ENCODE measurements at places on chromosomes 2 and 18.

- peak; percentile 27 for DNase-seq
Observed at GRCh38 chr2:170324640-170325046, 146.7 kb downstream of the MYO3B start.

DNA sequence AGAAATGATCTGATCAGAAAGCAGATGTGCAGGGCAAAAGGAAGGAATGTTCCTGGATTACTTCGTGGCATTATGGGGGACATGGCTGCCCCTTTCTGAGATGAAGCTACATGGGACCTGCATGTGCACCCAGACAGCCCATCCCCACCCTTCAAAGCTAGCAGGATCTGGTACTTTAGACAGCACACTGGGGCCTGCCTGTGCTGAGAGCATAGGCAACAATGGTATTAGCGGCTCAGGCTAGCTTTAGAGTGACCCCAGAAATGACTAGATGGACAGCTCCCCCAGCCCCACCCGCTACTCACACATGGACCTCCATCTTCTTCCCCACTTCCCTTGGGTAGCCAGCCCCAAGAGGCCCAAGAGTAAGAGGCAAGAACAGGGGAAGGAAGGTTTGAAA, 61.5 kb upstream of the NFE2L2 start:
- DNase-seq, result no peak

DNA sequence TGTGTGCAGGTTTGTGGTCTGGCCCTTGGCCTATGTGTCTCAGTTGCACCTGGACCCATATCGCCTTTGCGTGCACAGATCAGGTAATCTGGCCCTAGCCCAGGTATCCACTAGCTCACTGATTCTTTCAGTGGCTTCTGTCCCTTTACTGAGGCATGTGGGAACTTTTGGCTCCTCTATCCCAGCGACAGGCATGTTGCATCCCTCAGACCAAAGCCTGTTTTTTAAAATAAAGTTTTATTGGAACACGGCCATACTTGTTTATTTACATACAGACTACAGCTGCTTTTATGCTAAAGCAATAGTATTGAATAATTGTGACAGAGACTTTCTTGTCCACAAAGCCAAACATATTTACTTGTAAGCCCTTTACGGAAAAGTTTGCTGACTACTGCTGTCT, 39.9 kb upstream of the UPP2 start:
- no peak for DNase-seq

GRCh38 chr2:110716959-110717645, 15.3 kb upstream of the ACOXL start:
- peak; percentile 25 for DNase-seq

DNA sequence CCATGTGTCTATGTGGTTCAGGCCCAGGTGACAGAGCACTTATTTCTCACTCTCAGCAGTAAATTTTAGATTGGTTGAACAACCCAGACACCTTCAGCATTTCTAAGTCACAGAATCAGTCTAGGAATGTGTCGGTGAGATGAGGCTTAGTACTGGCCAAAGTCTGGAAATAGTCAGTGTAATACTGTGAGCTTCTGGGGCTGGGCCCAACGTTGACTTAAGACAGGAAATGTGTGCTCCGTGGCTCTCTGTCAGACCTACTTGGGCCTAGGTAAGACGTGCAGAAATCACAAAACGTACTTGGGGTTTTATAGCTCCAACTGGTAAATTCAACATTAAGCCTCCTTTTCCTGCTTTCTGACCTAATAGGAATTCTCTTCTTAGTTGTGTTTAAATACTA, 160.3 kb upstream of the COL3A1 start:
- DNase-seq, result no peak

- no peak for DNase-seq
Observed at GRCh38 chr2:76391678-76392077, 681.0 kb upstream of the GCFC2 start.

DNA sequence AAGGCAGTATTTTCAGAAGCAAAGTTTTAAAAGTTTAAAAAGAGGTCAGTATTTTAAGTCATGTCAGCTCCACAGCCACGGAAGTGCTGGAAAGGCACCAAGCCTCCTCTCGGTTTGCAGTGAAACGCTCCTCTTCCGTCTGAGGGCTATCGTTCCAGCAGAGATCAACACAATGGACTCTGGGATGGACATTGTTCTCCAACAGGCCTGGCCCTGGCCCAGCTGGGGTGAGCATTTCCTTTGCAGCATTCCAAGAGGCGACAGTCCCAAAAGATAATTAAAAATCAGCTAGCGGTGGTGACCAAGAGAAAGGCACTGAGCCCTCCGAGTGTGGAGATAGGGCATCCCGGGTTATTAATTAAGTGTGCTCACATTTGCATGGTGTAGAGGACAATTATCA, 95.9 kb upstream of the LCLAT1 start:
- no peak for DNase-seq

DNA sequence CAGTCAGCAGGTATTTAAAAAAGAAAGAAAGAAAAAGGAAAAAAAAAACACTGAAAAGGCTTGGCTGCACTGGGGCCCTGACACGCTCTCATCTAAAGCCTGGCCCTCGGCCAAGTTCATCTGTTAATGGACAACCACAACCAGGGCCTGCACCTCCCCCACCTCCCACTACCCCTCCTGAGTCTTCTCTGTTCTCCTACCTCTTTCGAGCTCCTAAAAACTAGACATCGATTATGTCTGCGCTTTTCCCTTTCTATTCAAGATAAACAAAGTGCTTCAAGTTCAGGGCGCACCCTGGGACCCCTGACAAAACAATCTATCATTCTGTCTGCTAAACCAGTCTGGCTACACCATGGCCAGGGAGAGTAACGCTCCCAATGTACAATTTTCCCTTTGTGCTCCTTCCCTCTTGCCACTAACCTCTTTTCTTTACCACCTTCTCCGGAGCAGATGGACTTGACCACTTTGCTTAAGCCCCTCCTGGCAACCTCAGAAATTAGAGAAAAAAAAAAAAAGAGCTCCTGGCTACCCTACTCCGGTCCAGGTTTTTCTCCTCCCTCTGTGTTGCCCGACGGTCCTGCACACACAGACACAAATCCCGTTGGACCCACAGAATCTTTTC, 22.7 kb downstream of the BCL11A start:
- peak; percentile 11 for DNase-seq

- no peak for DNase-seq
Observed at GRCh38 chr2:64605991-64606478, 47.7 kb downstream of the SERTAD2 start.

GRCh38 chr2:229927817-229928321, 5.6 kb downstream of the FBXO36 start:
- DNase-seq, result peak; percentile 57

DNA sequence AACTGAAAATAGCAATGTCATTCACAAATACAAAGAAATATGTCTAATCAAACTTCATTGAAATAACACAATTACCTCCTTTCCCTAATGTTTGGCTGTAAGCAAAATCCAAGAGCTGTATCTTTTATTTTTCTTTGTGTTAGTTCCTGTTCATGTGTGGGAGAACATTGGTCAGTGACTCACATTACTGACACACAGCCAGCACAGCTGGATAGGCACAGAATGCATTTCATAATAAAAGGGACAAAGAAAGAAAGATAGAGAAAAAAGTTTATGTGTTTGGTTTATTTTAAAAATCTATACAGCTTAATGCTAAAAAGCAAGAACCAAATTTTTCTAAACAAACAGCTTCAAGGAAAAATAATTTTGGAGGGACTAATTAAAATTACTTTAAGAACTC, 185.6 kb upstream of the COL3A1 start:
- peak; percentile 83 for DNase-seq

- DNase-seq, result peak; percentile 62
Observed at GRCh38 chr2:23900541-23901322, 26.2 kb downstream of the ATAD2B start.

- no peak for DNase-seq
Observed at GRCh38 chr2:5734859-5735520, 42.8 kb downstream of the SOX11 start.

DNA sequence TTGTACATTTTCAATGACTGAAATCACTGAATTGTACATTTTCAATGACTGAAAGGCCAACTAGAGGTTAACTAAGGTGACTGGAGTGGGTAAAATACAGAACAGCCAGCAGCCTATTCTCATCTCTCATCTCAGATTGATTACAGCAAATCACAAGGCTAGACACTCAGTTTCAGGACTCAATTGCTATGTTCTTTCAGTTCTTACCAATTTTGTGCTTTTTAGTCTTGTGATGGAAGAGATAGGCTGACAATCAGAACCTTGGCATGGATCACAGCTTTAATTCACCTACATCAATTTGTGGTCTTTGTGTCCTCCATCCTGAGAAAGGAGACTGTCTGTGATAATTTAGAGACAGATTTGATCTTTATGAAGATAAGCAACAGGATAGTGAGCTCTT, 124.7 kb downstream of the GULP1 start:
- DNase-seq, result no peak

- no peak for DNase-seq
Observed at GRCh38 chr18:51038110-51038509, 8.1 kb downstream of the SMAD4 start.

DNA sequence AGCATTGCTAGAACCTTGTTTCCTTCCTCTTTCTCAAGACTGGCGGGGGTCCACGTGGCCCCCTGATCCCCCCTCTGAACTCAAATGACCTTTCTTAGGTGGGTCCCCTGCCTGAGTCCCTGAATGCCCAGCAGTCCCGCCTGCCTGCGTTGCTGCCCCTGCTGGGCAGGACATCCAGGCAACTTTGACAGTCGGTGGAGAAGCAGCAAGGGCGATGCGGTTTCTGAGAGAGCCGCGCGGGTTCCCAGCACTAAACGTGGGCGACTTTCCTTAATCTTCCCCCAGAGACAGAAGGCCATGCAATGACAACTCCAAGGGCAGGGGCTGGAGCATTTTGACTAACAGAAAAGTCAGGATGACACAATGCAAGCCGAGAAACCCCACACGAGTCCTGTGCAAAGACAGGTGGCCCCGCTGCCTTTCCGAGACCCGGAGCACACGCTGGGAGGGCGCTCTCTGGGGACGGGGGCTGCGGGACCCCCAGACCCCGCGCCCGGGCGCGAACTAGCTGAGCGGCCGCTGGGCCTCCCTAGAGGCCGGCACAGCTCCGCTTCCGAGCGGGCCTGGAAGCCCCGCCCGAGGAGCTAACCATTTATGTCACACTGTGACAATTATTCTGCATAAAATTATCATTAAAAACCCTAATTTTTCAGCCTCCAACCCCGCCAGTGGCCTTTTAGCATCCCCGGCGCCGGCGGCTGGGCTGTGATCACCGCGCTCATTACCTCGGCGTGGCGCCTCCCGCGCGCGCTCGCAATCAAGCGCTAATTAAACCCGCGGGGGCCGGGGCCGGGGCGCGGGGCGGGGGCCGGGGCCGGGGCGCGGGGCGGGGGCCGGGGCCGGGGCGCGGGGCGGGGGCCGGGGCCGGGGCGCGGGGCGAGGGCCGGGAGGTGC, 27.4 kb downstream of the ASB18 start:
- DNase-seq, result no peak

DNA sequence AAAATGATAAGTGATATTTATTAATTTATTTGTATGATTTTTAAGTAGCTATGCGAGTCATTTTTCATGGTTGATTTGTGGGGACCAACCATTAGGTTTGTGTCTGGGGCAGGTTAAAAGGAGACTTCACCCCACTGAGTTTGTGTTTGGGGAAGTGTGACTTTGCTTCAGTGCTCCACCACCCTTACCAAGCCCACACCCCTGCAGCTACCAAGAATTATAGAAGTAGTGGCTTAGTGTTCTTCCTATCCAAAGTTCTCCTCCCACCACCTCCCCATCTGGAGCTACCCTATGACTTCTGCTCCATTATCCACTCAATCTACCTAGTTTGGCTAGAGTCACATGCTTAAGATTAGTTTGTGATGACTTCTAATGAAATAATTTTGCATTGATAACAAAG, 182.1 kb upstream of the ZEB2 start:
- DNase-seq, result no peak

GRCh38 chr2:105882341-105882740, 137.6 kb downstream of the NCK2 start:
- no peak for DNase-seq
